Naive thymus-derived CD8-positive, alpha-beta T cell (primary cell): ENCODE measurements at places on chromosomes 6 and 20. TPM values are rescaled to one million over a fixed set of nuclear protein-coding genes. Genes with fewer than 3 reads are reported as not detected.

SIGLEC1 gene
- not detected for polyA plus RNA-seq

SLC35B2 gene
- 31.9 TPM for polyA plus RNA-seq

SLC35A1 gene
- polyA plus RNA-seq = 22.8 TPM

EEF1A2 gene
- not detected for polyA plus RNA-seq

WFDC10B gene
- polyA plus RNA-seq = not detected

RNF182 gene
- not detected for polyA plus RNA-seq

TPD52L1 gene
- not detected for polyA plus RNA-seq

HLA-DRB5 gene
- polyA plus RNA-seq = 0.24 TPM

MAPK13 gene
- polyA plus RNA-seq = 35.2 TPM

TSPO2 gene
- polyA plus RNA-seq = not detected

SLC22A1 gene
- not detected for polyA plus RNA-seq

C6orf58 gene
- not detected for polyA plus RNA-seq

CDH4 gene
- polyA plus RNA-seq = 0.10 TPM

ANGPT4 gene
- not detected for polyA plus RNA-seq
